GM04503 (cell line): ENCODE measurements at places on chromosomes 6 and 20.

DNA sequence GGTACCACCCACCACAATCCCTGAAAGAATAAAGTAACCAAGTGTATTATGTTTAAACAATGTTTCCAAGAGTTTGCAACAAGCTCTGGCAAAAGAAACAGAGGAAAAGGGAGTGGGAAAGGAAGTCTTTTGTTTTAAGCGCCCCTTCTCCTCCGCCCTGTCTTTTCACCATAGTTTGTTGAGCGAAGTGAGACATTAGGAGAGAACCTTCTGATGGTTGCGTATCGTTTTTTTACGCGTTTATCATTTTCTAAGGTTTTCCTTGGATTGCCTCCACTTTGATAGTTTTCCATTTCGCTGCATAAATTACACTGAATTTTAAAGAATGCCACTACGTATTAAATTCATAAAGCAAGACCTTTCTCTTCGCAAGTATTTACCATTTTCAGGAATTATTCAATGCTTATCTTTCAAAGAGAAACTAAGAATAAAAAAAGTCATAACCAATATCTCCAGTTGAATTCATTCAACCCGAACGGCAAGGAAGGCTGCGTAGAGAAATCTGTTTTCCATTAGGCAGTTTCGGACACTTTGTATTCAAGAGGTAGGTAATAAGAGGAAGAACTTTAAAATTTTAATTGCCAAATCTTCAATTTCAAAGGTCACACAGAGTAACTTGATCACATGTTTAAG is 920 bp upstream of the EPHA7 start:
- no peak for DNase-seq

- no peak for DNase-seq
Observed at GRCh38 chr6:20688710-20689500, 154.6 kb downstream of the CDKAL1 start.

- DNase-seq, result no peak
Observed at GRCh38 chr6:21187485-21187884, 406.1 kb upstream of the SOX4 start.

GRCh38 chr6:157790548-157791160 is 32.4 kb upstream of the SNX9 start:
- DNase-seq, result no peak

DNA sequence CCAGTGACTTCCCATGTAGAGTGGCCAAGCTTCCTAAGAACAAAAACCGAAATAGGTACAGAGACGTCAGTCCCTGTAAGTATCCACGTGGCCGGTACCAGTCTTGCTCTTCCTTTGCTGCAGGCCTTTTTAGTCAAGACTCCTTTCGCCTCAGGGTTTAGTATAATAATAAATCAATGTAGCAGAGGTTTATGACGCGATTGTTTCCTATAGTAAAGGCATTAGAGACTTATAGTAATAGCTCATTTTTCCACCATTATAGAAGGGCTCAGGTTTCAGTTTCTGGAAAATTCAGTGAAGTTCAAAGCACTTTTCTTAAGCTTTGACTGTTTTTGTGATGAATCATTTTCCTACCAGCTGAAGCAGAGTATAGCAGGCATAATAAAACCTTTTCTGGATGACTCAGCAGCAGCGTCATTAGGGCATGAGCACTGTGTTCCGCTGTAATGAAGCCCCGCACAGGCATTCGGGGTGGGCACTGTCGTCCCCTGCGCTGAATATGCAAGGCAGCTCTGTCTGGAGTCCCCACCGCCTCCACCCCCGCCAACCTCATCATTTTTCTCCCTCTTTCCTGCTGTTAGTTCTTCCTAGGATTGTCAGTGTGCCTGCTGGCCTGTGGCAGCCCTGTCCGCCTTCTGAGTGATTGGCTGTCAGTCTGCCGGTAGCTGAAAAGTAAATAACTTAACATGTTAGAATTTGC is 51.3 kb downstream of the PTPN1 start:
- DNase-seq, result peak; percentile 81

- peak; percentile 80 for DNase-seq
Observed at GRCh38 chr6:139855671-139856311, 481.3 kb upstream of the CITED2 start.

- no peak for DNase-seq
Observed at GRCh38 chr20:1672728-1673127, 15.1 kb upstream of the SIRPG start.

- DNase-seq, result no peak
Observed at GRCh38 chr20:63691711-63692435, 4.6 kb upstream of the TNFRSF6B start.

GRCh38 chr6:43884652-43885022 is 114.6 kb downstream of the VEGFA start:
- no peak for DNase-seq

DNA sequence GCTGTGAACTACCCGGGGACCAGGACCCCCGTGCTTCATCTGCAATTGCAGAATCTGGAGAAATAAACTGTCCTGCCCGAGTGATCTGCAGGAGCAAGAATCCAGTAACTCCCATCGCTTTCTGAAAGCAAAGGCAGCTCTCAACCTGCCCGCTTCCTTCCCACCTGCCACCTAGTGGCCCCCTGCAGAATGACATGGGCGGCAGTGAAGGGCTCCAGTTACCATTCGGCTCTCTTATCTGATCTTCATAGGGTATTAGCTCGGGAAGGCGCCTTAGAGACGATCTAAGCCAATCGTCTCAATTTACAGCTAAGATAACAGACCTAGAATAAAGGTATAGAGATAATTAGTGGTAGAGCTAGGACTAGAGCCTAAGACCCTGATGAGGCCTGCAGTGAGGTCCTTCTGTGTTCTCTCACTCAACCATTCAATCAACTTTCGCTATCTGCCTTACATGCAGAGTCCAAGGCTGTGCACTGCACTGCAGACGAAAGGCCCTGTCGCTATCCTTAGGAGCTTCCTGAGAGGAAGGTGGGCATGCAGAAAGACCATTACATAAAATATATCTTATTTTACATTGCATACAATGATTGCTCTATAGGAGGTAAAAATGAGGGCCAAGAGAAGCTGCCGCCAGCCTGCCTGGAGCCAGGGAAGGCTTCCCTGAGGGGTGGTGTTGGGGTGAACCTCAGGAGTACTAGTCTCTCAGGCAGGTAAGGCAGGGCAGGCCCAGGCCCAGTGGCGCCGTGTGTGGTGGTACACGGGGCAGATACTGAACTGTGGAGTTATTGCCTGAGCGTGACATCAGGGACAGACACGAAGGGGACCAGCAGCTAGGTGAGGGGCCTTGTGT is 7.1 kb upstream of the PSMG4 start:
- no peak for DNase-seq

DNA sequence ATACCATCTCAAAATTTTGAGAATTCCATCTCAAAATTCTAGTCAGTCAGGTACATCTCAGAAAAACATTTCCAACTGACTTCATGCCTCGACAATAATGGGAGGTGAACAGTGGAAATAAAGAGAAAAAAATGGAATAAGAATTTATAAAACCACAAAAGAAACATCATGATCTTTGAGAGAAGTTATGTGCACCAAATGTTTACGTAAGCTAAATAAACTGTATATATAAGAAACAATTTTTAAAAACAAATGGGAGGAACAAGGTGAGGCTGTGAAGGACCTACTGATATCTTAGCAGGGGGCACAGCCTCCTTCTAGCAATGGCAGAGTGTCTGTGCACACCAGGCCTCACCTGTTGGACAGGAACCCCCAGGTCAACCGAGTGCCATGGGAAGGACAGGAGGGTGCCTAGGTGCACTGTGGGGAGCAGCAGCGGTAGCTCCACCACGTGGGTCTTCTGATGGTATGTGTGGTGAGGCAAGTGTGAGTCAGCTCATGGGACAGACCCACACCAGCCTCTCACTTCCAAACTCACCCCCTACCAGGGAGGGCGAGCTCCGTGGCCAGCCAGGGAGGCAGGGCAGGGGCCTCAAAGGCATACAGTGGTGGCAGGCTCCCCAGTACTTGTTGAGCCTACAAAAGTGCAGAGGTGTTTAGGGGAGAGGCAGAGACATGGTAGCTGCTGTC is 23.2 kb downstream of the DIDO1 start:
- no peak for DNase-seq

DNA sequence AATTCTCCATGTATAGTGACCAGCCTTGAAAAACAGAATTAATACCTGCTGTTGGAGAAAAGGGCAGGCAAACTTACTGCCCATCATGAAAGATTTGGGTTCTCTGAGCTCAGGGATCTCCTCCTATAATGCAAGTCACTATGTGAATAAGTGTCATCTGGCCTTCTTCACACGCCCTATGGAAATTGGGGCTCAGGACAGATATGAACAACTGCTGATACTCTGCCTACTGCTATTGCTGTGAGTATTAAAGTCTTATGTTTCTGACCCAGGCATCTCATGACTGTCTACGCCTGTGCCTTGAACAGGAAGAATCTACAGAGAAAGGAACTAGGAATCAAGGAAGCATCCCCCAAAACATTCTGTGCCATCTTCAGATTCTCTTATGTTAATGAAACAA is 226.1 kb downstream of the SOD2 start:
- no peak for DNase-seq

DNA sequence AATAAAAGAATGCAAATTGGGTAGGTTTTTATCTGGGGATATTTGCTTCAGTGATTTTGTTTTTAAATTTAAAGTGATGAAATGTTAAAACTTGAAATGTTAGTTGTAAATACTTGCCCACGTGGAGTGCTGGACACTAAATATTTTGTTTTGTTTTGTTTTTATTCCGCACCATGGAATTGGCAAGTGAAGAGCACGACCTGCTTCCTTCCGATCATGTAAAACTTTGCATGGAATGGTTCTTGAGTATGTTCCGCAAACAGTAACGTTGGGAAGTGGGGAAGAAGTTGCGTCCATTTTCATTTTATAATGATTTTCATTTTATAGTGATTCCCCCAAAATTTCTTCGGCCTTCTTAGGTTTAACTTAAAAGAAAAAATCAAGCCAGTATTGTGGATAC is 765 bp downstream of the IRAK1BP1 start:
- no peak for DNase-seq

DNA sequence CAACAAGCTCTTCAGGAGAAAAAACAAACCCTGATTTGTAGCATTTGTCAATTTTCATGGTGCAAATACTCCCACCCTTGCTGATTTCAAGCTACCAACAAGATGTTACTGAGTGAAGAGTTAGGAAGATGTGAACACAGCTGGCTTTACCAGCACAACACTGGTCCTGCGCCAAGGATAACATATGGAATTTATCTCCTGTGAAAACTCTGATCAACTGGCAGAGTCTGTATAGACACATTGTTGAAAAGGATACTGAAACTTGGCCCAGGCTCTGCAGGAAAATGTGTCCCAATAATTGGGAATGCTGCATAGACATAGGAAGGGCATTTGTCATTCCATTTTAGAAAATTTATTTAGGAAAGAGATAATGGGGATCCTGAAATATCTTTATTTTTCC is 29.0 kb downstream of the OTOR start:
- no peak for DNase-seq

GRCh38 chr20:3925899-3926638 is 36.9 kb downstream of the PANK2 start:
- DNase-seq, result no peak

GRCh38 chr6:104312851-104313250 is 546.9 kb downstream of the HACE1 start:
- no peak for DNase-seq

- DNase-seq, result no peak
Observed at GRCh38 chr6:2410656-2411380, 165.4 kb upstream of the GMDS start.

DNA sequence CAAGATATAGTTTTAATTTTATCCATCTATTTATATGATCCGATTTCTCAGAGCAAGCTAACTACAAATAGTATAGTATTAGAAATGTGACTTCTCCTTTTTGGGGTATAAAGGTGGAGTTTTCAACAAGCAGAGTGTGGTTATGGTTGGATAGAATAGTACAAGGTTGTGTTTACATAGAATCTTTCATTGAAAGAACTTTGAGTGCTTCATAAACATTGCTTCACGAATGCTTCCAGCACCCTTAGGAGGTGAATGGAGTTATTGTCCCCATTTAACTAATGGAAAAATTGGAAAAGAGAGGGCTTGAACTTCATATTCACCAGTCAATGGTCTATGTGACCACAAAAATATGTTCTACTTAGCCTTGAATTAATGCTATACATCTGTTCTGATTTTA is 134.1 kb upstream of the CITED2 start:
- no peak for DNase-seq

GRCh38 chr6:12037798-12038197 is 25.7 kb downstream of the HIVEP1 start:
- no peak for DNase-seq

DNA sequence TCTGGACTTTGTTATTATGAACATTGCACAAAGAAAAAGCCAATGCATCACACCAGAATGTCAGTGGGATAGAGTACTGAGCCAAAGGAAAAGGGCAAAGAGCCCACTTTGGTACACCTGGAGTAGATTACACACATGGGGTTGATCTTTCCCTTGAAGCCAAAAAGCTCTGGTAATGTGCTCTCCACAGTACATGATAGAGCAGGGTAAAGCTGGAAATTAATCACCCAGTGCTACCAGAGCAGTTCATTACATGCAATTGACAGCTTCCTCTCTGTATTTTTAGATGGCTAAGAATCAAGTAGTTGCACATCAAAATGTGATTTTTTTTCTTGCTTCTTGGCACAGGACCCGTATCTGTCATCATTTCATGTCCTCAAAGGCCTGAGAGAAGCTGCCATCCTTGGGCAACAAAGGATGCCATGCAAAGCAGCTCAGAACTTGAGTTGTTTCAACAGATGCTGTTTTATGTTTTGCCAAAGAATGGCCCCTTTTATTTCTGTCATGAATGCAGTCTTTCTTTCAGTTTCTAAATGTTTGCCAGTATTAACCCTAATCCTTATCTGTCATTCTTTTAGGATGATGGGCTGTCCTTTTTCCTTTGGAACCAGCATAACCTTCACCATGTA is 88.1 kb downstream of the HDGFL1 start:
- DNase-seq, result no peak

- no peak for DNase-seq
Observed at GRCh38 chr6:127439718-127440117, 19.5 kb downstream of the KIAA0408 start.

GRCh38 chr6:135703621-135704020 is 147.9 kb upstream of the PDE7B start:
- no peak for DNase-seq

- no peak for DNase-seq
Observed at GRCh38 chr6:37636116-37636515, 61.6 kb downstream of the MDGA1 start.

- DNase-seq, result no peak
Observed at GRCh38 chr6:33602180-33602579, 18.9 kb upstream of the ITPR3 start.
